ENCODE measurements at places on chromosomes 1 and 21.

- DNase-seq: no peak
Observed at GRCh38 chr1:115179397-115180079, 90.2 kb upstream of the TSPAN2 start.

DNA sequence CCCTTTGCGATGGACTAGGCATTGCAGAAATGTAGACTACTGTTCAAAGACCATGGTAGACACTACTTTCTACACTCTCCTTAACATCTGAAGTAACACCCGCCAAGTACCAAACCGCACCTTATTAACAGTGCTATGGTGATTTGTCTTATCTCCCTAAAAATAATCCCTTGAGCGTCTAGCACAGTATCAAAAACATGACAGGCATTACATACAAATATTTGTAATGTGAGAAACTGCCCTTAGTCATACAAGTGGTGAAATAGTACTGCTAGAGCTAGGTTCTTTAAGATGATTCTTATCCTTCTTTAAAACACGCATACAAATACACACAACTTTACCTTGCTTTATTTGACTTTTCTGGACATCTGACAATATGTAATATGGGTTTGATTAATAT lies 27.2 kb downstream of the PUM1 start:
- no peak for DNase-seq

DNA sequence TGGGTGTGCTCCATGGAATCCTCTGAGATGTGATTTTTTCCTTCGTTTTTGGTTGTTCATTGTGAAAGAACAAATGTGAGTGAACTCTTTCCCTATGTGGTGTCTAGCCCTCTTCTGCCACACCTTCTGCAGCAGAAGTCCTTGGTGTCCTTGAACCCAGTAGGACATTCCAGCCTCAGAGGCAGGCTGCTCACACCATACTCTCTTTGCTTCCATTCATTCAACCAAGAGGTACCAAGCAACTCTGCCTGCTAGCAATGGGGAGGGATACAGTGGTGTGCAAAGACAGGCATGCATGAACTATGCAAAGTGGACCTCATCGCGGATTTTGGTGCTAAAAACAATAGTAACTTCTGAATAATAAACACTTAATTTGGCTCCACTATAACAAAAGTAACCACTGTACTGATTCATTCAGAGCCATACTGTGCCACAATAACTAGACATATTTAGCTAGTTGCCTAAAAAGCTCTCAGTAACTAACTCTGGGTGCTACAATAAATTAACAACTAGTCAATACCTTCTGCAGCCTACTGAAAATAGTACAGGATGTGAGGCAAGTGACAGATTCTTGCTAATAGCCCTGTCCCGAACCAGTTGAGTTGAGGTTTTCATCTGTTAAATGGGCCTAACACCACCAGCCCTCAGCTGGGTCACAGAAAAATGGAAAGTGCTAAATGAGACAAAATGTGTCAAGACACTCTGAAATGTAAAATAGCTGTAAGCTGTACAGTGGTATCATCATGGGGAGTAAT lies 155.4 kb downstream of the SLC45A1 start:
- no peak for DNase-seq

DNA sequence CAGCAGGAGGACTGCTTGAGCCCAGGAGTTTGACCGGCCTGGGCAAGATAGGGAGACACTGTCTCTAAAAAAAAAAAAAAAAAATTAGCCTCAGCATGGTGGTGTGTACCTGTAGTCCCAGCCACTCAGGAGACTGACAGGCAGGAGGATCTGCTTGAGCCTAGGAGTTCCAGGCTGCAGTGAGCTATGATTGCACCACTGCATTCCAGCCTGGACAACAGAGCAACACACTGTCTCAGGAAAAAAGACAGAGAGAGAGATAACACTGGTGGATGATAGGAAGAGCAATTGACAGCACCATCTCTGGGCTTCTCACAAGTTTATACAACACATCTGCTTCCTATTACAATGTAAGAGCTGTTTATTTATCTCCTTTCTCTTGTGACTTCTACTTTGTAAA lies 2.4 kb upstream of the RNU11 start:
- DNase-seq: no peak

DNA sequence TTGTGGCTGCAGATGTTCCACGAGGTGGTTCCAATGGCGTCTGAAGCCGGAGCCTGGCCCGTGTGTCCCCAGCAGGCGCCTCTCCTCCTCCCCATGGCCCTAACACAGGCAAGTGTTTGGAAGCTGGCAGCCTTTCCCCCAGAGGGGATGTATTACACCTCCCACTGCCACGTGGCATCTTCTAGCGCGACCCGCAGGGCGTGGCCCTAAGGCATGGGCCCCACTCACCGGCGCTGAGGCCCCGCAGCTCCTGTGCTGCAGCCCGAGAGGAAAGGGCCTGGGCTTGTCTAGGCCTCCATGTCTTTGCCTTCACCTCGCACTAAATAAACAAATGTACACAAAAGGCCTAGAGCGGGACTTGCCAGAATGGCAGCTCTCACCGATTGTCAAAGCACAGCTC lies 37.9 kb downstream of the SLC66A1 start:
- DNase-seq: no peak

- no peak for DNase-seq
Observed at GRCh38 chr1:63936801-63937200, 163.0 kb downstream of the ROR1 start.

DNA sequence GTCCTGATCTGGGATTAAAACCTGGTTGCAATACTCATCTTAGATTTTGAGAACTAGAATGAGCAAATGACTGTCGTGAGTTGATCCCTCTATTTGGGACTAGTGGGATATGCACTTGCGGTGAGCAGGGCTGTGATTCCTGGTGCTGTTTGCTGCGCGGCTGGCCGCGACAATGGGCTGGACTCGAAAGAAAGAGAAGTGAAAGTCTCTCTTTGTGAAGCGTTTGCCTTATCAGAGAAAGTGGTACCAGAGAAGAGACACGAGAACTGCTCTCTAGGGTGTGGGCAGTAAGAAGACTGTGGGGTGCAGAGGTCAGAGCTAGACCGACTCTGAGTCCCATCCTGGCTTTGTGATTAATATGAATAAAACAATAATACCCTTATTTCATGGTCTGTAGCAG lies 8.6 kb downstream of the ST6GALNAC3 start:
- DNase-seq: no peak

DNA sequence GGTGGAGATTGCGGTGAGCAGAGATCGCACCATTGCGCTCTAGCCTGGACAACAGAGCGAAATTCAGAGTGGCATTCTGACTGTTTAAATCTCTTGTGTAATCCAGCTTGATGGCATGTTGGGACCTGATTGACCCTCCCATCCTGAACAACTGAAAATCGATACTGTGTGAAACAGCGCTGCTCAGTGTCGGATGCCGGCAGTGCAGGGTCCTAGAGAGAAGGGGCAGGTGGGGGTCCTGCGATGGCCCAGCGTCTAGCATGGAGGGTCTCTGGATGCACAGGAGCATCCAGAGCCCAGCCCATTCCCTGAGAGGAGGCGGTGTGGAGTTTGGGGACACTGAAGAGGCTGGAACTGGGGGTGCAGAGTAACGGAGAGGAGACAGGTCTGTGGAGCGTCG lies 15.8 kb downstream of the AGT start:
- DNase-seq: no peak
